Left renal cortex interstitium (tissue), 4 donors: ENCODE measurements at places on chromosomes 6 and 20.

GRCh38 chr6:77181749-77182148 lies 281.5 kb downstream of the HTR1B start:
- no peak for DNase-seq

GRCh38 chr6:158009114-158009891 lies 27.6 kb downstream of the SYNJ2 start:
- no peak for DNase-seq

DNA sequence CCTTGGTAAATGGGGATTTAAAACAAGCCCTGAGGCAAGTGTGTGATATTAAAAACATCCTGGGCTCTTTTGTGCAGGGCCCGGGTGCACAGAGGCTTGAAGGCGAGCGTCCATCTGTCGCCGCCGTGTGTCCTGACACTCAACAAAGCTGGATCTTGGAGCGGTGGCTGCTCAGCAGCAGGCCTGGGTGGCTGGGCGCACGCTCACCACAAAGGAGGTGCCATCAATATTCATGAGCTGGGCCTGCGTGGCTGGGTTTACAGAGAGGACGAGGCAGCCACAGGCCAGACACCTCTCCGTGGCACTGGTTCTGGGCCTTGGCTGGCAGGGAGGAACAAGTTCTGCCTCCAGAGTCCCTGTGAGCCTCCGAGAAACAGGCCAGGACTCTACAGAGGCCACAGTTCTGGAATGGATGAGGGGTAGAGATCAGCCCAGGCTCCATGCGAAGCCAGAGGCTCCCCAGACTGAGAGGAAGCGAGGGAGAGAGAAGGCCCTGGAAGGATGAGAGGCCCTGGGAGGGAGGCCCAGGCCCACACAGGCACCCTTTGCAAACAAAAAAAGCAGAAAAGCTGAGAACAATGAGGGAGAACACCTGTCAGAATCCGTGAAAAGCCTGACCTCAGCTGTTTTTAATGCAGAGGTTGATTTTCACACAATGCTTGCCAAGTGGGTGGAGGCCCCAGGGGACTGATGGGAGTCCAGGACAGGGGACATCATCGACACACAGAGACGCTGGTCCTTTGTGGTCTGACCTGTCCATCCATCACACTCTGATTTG lies 21.9 kb downstream of the BHLHE23 start:
- DNase-seq = no peak

- DNase-seq = no peak
Measured at GRCh38 chr20:25622450-25623224, 1.2 kb downstream of the NANP start.
